AG04450 (cell line): ENCODE measurements at places on chromosomes 3 and 15. TPM values are rescaled to one million over a fixed set of nuclear protein-coding genes. Genes with fewer than 3 reads are reported as not detected.

CORO2B gene
- 16.1 and 22.0 TPM in 2 replicates for polyA plus RNA-seq

EBLN2 gene
- 2.1 and 3.2 TPM in 2 replicates for polyA plus RNA-seq

GRCh38 chr3:158782283-158782989 lies 19.4 kb upstream of the MFSD1 start:
- DNase-seq, result no peak

DNA sequence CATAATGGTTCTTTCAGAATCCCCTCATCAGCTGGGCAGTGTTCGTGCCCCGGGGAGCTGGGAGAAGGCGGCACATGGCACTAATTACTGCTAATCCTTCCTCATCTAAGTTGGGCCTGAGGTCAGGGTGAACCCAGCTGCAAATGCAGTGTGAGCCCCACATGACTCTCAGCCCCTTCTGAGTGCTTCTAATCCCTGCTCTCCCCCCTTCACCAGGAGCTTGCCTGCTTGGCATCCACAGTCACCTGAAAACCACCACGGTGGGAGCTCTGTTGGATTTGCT lies 455 bp upstream of the TRPM1 start:
- DNase-seq, result no peak

DNA sequence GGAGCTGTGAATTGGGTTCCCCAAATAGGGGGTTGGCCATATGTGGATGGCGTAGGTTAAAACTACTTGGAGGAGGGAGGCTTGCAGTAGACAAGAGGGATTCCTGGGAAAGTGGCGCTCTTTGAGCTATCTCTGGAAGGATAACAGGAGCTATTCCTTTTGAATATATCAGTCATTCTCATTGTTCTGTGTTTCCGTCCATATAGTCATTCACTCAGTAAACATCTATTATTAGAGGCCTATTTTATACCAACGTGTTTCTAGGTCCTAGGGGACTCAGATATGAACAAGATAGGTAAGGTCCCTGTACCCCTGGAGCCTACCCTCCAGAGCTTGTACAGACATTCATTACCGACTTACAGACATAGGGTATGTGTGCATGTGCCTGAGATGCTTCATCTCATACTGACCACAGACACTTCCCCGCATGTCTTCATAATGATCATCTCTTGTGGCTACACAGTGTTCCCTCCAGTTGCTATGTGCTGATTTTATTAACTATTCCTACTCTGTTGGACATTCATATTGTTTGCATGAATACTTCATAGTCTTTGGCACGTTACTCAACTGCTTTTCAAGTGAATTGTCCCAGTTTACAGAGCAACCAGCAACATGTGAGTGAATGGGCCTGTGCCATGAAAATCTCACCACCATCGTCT lies 55.8 kb upstream of the VILL start:
- DNase-seq, result no peak

GRCh38 chr15:96307856-96308394 lies 22.6 kb upstream of the NR2F2 start:
- DNase-seq, result no peak

GRCh38 chr15:90586948-90587347 lies 57.2 kb downstream of the CRTC3 start:
- DNase-seq, result no peak

- no peak for DNase-seq
These were observed 41.2 kb downstream of the CEP63 start for GRCh38 chr3:134527037-134527436.

DNA sequence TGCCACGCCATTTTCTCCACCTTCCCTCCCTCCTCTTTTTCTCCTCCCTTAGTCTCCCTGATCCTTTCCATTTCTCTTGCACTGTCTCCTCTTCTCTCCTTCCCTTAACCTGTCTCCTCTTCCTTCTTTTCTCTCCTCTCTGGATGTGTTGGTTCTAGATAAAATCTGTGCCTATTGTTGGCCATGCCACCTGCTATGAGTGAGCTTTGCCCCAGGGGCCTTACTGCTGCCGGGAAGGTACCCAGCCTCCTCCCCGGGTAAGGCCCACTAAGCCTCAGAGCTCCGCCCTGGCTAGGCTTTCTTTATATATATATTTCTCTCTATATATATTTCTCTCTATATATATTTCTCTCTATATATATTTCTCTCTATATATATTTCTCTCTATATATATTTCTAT lies 14.7 kb downstream of the GPD1L start:
- DNase-seq, result no peak
